Dermis blood vessel endothelial cell (primary cell): ENCODE measurements at places on chromosomes 13 and 19.

DNA sequence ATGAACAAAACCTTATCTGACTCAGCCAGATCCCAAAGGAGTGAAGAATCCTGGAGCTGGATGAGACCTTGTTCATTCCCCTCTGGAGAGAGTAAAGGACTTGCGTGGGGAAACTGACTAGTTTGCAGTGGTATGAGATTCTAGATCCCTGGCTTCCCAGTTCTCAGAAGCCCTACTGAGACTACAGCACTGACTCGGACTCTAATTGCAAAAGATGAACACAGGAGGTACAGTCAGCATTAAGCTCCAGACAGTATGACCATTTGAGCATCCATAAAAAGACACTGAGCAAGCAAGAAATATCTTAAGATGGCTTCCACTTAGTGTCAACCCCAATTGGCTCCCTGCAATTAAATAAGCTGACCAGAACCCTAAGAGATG is 6.8 kb downstream of the ZC3H4 start:
- no peak for DNase-seq

GRCh38 chr19:11064831-11065303 is 24.4 kb upstream of the LDLR start:
- DNase-seq: no peak

GRCh38 chr13:112583592-112584277 is 4.2 kb downstream of the TUBGCP3 start:
- no peak for DNase-seq

DNA sequence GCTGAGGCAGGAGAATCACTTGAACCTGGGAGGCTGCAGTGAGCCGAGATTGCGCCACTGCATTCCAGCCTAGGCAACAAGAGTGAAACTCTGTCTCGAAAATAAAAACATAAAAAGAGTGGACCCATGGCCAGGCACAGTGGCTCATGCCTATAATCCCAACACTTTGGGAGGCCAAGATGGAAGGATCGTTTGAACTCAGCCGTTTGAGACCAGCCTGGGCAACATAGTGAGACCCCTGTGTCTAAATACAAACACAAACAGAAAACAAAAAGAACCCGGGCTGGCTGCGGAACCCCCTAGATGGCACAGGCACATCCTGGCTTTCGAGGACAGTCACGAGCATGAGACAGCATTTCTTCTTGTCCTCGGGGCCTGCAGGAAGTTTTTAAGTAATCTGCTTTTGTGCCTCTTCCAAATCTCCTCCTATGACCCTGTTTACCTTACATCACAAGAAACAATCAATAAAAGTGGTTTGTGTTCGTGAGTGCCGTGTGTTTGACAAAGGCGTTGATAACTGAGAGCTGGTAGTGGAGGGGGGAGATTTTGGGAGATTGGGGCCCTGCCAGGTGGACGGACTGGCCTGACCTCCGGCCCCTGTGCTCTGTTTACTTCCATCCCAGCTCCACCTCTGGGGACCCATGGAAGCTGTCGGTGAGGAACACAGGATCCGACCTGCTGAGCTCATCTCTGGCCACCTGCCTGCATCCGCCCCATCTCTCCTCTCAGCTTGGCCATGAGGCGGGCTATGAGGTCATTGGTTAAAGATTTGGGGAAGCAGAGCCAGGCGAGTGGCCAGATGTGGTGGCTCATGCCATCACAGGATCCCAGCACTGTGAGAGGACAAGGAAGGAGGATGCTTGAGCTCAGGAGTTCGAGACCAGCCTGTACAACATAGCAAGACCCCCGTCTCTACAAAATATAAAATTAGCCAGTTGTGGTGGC is 5.9 kb upstream of the GDF15 start:
- DNase-seq: peak; percentile 52

GRCh38 chr13:95378603-95379002 is 77.4 kb upstream of the ABCC4 start:
- DNase-seq: no peak

DNA sequence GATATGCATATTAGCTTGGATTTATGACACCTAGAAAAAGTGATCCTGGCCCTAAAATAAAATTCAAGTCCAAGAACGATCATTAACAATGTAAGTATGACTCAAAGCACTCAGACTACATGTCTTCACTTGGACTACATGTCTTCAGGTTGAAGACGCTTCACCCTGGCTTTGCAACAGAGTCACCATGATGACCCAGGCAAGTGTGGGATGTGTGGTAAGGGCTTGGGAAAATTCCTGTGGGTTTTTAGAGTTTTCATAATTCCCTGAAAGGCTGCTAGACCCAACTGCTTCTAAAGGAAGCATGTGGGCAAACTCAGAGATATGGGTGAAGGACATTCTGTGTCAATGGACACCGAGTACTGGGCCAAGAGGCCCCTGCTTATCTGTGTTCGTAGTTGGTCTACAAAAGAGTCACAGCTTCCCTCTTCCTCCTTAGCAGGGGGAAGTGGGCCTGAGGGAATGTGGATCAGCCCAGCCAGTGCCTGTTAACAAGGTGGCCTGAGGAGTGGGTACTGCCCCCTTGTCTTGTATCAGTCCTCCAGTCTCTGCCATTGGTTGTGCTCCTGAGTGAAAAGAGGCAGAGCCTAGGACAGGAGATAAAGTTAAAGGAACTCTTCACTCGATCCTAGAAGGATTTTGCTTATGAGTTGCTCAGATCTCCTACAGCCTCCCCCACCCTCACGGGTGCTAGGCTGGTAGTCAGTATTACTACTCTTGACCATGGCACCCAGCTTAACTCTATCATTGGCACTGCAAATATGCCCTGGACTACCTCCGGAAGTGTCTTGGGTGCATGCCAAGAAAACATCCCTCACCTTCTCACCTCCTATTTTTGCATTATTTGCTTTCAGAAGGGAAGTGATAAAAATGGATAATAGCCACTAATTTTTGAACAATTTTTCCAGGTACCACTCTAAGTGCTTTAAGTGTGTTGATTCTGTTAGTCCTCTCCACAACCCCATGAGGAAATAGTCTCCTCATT is 406.3 kb downstream of the COG6 start:
- DNase-seq: no peak

DNA sequence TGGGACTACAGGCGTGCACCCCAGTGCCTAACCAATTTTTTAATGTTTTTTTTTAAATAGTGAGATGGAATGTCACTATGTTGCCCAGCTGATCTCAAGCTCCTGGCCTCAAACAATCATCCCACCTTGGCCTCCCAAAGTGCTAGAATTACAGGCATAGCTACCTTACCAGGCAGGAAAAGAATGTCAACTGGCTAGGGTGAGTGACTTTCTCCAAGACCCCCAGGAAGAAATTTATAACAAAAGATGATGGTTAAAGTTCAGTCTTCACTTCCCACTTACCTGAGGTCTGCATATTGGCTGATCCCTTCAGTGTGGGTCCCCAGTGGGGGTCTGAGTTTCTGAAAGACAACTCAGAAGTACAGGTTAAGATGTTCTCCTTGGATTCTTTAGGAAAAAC is 893.0 kb downstream of the UQCRFS1 start:
- DNase-seq: no peak
